Cardiac muscle cell (in vitro differentiated cells and primary cell): ENCODE measurements at places on chromosomes 13 and 19. TPM values are rescaled to one million over a fixed set of nuclear protein-coding genes. Genes with fewer than 3 reads are reported as not detected.

GRCh38 chr13:52345631-52346251 is 60.2 kb downstream of the THSD1 start:
- no peaks in the 10 kb centered on the region for H3K27me3 ChIP-seq
- DNase-seq, result no peak
- H3K36me3 ChIP-seq, result no peaks in the 10 kb centered on the region
- H3K27ac ChIP-seq, result no peak overlapping the region
- H3K4me1 ChIP-seq, result no peaks in the 10 kb centered on the region

- H3K4me3 ChIP-seq, result no peak overlapping the region
- H3K27me3 ChIP-seq, result peaks cover 15% of the 10 kb centered on the region
- no peak overlapping the region for H3K27ac ChIP-seq
- H3K36me3 ChIP-seq, result no peaks in the 10 kb centered on the region
Measured at GRCh38 chr13:40439928-40440327, 226.5 kb downstream of the FOXO1 start.

GRCh38 chr13:42547612-42548011 is 26.3 kb upstream of the TNFSF11 start:
- H3K4me3 ChIP-seq, result no peak overlapping the region
- no peaks in the 10 kb centered on the region for H3K4me1 ChIP-seq
- no peak for DNase-seq

DNA sequence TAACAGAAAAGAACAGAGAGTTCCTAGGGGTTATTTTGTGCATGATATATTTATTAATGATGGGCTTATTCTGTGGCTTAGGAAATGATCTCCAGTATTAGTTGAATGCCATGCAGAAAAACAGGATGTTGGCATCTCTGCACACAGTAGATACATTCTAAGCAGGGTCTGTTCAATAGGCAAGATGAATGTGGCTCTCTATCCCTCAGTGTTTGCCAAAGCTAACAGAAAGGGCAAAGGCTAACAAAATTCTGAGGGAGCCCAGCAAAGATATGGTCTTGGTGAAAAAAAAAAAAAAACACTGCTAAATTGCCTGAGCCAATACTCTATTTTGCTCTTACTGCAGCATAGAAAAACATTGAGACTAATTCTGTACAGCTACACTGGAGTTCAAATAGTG is 1095.8 kb downstream of the UQCRFS1 start:
- H3K27me3 ChIP-seq, result peaks cover 40% of the 10 kb centered on the region
- H3K4me1 ChIP-seq, result no peaks in the 10 kb centered on the region
- no peaks in the 10 kb centered on the region for H3K36me3 ChIP-seq
- no peak for DNase-seq

DNA sequence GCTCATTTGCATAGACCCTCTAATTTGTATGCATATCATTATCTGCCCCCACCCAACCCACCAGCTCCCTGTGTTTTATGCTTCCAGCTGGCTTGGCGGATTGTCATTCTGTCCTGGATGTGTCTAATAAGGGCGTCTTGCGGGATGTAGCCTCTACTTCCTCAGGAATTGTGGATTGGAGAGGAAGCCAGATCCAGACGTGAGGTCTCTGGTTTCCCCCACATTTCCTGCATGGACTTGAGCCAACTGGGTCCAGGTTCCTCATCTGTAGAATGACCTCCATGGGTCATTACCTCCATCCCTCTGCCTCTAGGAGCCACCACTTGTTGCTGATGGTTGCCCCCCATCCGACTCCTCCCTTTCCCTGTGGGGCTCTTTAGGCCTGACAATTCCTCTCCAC is 7.3 kb downstream of the TNFSF14 start:
- no peak overlapping the region for H3K4me3 ChIP-seq
- no peak overlapping the region for H3K27ac ChIP-seq
- H3K36me3 ChIP-seq, result no peaks in the 10 kb centered on the region
- no peak for DNase-seq

DNA sequence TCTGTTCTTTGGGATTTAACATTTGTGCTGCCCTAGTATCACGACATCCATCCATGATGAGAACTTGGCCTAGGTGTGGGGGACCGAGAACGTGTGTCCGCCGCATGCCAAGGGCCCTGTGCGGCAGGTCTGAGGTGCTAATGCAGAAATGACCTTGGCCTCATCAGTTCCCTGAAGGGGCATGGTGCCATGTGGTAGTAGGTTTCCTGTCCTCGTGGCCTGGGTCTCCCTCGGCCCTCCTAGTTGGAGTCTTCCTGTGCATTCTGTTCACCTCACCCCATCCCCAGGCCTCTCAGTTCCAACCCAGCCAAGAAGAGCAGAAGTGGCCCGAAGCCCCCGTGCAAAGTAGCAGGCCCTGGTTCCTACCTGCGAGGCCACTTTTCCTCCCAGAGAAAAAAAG is 59.8 kb downstream of the GGACT start:
- no peaks in the 10 kb centered on the region for H3K36me3 ChIP-seq
- H3K4me3 ChIP-seq, result no peak overlapping the region

GRCh38 chr13:28620011-28620830 is 38.7 kb upstream of the POMP start:
- H3K36me3 ChIP-seq, result no peaks in the 10 kb centered on the region
- H3K27ac ChIP-seq, result no peak overlapping the region
- H3K4me3 ChIP-seq, result no peak overlapping the region

- peaks cover 8% of the 10 kb centered on the region for H3K4me1 ChIP-seq
- peaks cover 26% of the 10 kb centered on the region for H3K27me3 ChIP-seq
- DNase-seq, result peak; percentile 32
- H3K4me3 ChIP-seq, result no peak overlapping the region
- no peaks in the 10 kb centered on the region for H3K36me3 ChIP-seq
Measured at GRCh38 chr19:50663482-50663790, 14.2 kb downstream of the C19orf81 start.

GRCh38 chr13:112652512-112653070 is 37.2 kb upstream of the ATP11A start:
- H3K36me3 ChIP-seq, result no peaks in the 10 kb centered on the region
- no peak overlapping the region for H3K4me3 ChIP-seq
- H3K27me3 ChIP-seq, result no peaks in the 10 kb centered on the region
- peaks cover 26% of the 10 kb centered on the region for H3K4me1 ChIP-seq

GRCh38 chr13:112968910-112969691 is at the start of gene MCF2L:
TSS of gene MCF2L (plus strand) at chr13:112969214. CDS start at chr13:112969380, 166 bp downstream.
- peak within 1 kb of the TSS; percentile 68 for H3K4me3 ChIP-seq
- peaks cover 13% of the 10 kb centered on the region for H3K27me3 ChIP-seq
- H3K27ac ChIP-seq, result no peak within 1 kb of the TSS
- no peaks in the 10 kb centered on the region for H3K36me3 ChIP-seq
- DNase-seq, result peak; percentile 65
- H3K4me1 ChIP-seq, result no peaks in the 10 kb centered on the region

DNA sequence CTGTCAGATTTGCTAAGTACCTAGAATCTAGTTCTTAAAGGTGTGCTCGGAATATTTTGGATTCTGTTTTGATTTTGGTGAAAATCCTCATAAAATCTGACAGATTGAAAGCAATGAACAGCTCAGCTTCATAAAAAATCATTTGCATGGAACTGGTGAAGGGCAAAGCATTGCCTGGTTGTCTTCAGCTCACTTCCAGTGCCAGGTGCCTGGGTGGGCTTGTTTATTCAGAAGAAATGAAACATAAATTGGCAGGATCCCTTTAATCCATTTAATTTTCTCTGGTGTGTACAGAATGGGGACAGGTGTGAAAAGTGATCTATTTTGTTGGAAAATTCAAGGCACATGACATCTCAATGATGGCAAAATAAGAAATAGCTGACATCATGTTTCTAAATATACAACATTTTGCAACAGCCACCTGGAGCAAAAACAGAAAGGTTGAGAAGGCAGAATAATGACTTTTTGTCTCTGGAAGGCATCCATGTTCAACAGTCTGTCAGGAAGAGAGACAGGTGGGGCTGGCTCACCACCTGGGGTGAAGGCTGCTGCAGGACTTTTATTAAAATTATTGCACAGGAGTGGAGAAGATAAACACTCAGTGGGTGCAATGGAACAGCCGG is 52.2 kb downstream of the RFC3 start:
- DNase-seq, result no peak
- no peaks in the 10 kb centered on the region for H3K4me1 ChIP-seq
- no peaks in the 10 kb centered on the region for H3K36me3 ChIP-seq

GRCh38 chr13:71775966-71776365 is 91.0 kb downstream of the DACH1 start:
- no peaks in the 10 kb centered on the region for H3K27me3 ChIP-seq
- no peak for DNase-seq
- H3K36me3 ChIP-seq, result no peaks in the 10 kb centered on the region
- H3K4me3 ChIP-seq, result no peak overlapping the region

GRCh38 chr13:75226733-75227435 is 255.1 kb downstream of the TBC1D4 start:
- no peaks in the 10 kb centered on the region for H3K36me3 ChIP-seq
- no peaks in the 10 kb centered on the region for H3K4me1 ChIP-seq
- H3K4me3 ChIP-seq, result no peak overlapping the region
- DNase-seq, result no peak
- no peaks in the 10 kb centered on the region for H3K27me3 ChIP-seq

DNA sequence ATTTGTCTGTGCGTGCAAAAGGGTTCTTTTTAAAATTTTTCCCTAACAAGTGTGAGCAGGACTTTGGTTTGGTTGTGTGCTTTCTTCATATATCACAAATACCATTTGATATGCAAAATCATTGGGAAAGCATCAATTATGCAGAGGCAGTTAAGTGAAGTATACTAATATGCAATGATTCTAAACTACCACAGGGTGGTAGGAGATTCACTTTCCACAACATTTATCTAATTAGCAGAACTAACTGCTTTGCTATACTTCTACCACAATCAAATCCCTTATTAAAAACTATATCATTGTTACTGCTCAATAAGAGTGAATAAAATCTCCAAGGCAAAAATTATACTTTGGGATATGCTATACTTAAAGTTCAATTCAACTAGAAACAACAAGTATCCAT is 2738.9 kb upstream of the PCDH20 start:
- H3K4me3 ChIP-seq, result no peak overlapping the region
- H3K27me3 ChIP-seq, result no peaks in the 10 kb centered on the region
- H3K27ac ChIP-seq, result no peak overlapping the region
- no peaks in the 10 kb centered on the region for H3K36me3 ChIP-seq
- H3K4me1 ChIP-seq, result no peaks in the 10 kb centered on the region

DNA sequence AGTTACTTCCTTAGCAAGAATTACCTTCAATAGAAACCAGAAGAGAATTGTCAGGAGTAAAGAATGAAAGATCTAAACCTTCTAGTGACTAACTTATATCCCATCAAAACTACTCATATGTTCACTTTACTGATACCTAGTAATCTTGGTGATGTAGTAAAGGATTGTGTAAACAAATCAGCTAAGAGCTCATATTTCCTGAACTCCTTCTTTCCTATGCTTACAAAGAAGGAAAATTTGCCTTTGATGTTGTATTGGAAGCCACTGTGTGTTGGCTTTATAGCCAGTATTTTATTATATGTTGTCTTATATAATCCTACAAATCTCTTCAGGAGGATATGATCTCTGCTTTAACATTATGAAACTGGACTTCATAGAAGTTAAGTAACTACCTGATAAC is 671.0 kb downstream of the PCDH9 start:
- no peak for DNase-seq
- H3K27me3 ChIP-seq, result no peaks in the 10 kb centered on the region
- no peaks in the 10 kb centered on the region for H3K4me1 ChIP-seq
- H3K4me3 ChIP-seq, result no peak overlapping the region
- H3K36me3 ChIP-seq, result no peaks in the 10 kb centered on the region

GRCh38 chr19:16536130-16536529 is 6.1 kb downstream of the CHERP start:
- H3K36me3 ChIP-seq, result peaks cover 30% of the 10 kb centered on the region
- no peak for DNase-seq
- no peak overlapping the region for H3K27ac ChIP-seq
- no peaks in the 10 kb centered on the region for H3K27me3 ChIP-seq
- H3K4me1 ChIP-seq, result peaks cover 5% of the 10 kb centered on the region
- no peak overlapping the region for H3K4me3 ChIP-seq

DNA sequence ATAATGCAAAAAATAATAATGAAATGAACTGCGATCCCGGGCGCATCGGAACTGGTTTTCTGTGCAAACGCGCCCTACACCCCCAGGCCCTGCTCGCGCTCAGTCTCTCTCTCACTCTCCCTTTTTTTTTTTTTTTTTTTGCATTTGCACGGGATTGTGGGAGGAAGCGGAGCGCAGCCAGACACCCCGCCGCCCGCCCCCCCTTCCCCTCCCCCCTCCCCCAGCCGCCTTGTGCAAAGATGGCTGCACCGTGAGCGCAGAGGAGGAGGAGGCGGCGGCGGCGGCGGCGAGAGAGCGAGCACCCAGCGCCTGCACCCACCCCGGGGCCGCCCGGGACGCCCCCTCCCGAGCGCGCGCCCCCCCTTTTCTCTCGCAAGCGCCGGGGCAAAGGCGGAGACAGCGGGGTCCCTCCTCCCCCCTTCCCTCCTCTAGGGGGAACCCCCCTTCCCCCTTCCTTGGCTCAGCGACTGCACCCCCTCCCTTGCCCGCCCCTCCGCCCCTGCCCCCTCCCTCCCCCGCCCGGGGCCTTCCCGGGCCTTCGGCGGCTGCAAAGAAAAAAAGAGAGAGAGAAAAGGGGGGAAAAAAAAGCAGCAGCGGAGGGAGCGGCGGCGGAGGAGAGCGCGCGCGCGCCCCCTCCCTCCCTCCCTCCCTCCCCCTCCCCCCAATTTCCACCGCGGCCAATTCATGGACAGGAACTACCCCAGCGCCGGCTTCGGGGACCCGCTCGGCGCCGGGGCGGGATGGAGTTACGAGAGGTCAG is at the start of gene PRR12:
Gene PRR12 (plus strand): TSS at position 212 of the 760 bp plus-strand sequence. CDS start 473 bp downstream, at position 685.
- peaks cover 20% of the 10 kb centered on the region for H3K4me1 ChIP-seq
- peak within 1 kb of the TSS; percentile 99 for H3K4me3 ChIP-seq
- H3K36me3 ChIP-seq, result peaks cover 13% of the 10 kb centered on the region
- no peaks in the 10 kb centered on the region for H3K27me3 ChIP-seq

GRCh38 chr13:114105521-114106225 is 26.8 kb downstream of the RASA3 start:
- peak overlapping the region; percentile 67 for H3K27ac ChIP-seq
- DNase-seq, result peak; percentile 51
- no peaks in the 10 kb centered on the region for H3K36me3 ChIP-seq
- H3K4me1 ChIP-seq, result peaks cover 20% of the 10 kb centered on the region

The TEX101 gene
- total RNA-seq, result not detected in 2 replicates

The LRFN3 gene
- total RNA-seq, result 13.4 and 14.3 TPM in 2 replicates

The HSPB6 gene
- total RNA-seq, result 0.51 and 2.5 TPM in 2 replicates

The KIR3DL1 gene
- not detected in 2 replicates for total RNA-seq

The ZNF132 gene
- total RNA-seq, result not detected in 2 replicates

The LILRA6 gene
- total RNA-seq, result 0.15 and 0.18 TPM in 2 replicates

The PDX1 gene
- total RNA-seq, result not detected in 2 replicates

The URAD gene
- total RNA-seq, result not detected in 2 replicates
